ENCODE measurements at places on chromosomes 6 and 20. TPM values are rescaled to one million over a fixed set of nuclear protein-coding genes. Genes with fewer than 3 reads are reported as not detected.
A peak's percentile ranks its signal among the peaks of the same experiment; 100 is the strongest.

Gene DCDC2
- not detected for total RNA-seq

Gene RNF144B
- total RNA-seq: 14.0 TPM

Gene SLC17A4
- not detected for total RNA-seq

Gene PBOV1
- not detected for total RNA-seq

- H3K4me1 ChIP-seq: peaks cover 20% of the 10 kb centered on the region
- peak overlapping the region; percentile 91 for H3K4me3 ChIP-seq
- no peaks in the 10 kb centered on the region for H3K27me3 ChIP-seq
- peaks cover 32% of the 10 kb centered on the region for H3K36me3 ChIP-seq
Observed at GRCh38 chr6:29723666-29724588, 693 bp downstream of the HLA-F start.

DNA sequence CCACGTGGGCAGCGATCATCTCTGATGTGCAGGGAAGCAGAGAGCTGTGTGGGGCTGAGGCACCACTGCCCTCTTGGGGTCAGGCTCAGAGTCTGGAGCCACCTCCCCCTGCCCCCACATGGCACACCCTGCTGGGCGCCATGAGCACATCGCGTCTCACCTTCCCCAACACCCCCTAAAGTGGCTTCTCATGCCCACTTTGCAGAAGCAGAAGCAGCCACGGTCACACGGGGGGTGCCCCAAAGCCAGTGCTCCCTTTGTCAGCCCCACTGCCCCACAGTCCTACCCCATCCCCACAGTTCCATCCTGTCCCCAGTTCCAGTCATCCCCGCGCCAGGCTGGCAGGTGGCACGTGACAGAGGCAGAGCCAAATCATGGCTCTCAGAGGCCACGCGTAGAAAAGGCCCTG, 19.5 kb downstream of the SDCBP2 start:
- no peak overlapping the region for H3K27ac ChIP-seq
- peaks cover 12% of the 10 kb centered on the region for H3K4me1 ChIP-seq
- H3K36me3 ChIP-seq: no peaks in the 10 kb centered on the region

Gene SIRPG
- total RNA-seq: 0.30 TPM

Gene PROCR
- total RNA-seq: 79.5 TPM
